ENCODE measurements at places on chromosomes 11 and 22.

- DNase-seq = no peak
These were observed 127.9 kb downstream of the WT1 start for GRCh38 chr11:32307471-32307870.

DNA sequence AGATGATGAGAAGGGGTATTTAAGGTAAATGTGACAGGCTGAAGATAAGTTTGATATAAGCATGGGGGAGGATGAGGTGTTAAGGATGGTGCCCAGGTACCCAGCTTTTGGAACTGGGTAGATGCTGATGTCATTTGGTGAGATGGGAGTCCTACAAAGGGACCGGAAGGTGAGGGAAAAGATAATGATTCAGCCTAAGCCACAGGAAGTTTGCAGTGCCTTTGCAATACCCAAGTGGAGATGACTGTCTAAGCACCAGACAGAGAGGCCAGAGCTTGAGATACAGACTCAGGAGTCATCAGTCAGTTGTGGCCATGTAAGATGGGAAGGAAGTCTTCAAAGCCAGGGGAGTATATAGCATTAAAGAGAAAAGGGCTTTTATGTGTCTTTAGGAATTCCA lies 30.0 kb upstream of the SMCO4 start:
- no peak for DNase-seq

DNA sequence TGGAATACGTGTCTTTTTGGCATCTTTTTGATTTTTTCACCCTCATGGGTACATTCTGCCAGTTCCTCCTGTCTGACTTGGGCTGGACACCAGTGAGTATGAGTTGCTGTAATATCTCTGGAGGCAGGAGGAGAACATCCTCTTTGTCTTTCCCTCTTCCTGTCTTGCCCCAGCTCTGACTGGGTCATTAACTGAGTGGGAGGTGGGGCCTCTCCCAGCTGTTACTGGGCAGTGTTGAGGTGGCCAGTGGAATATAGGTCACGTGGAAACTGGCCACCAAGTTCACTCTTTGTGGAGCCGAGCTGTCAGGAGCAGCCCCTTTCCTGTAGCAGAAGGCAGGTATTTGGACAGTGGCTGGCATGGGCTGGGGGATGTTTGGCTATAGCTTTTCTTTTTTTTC lies 2.2 kb downstream of the GLB1L2 start:
- DNase-seq = no peak

DNA sequence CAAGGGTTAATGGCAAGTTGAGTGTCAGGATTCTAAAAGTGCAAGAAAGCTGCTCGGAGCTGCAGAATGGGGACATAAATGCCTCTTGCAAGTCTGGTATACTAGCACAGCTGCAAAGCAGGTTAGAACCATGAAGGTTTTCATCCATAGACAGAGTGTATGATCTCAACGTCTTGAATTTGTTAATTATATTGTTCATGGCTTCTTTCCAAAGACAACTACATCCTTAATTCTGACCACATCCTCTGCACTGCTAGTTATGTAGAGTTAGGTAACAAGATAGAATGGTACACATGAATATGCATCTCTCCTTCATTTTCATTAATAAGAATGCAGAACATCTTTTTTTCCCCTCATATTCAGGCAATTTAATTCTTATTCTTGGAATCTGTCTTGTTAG lies 34.2 kb downstream of the EXPH5 start:
- DNase-seq = no peak

GRCh38 chr22:41656556-41656955 lies 32.1 kb downstream of the SNU13 start:
- no peak for DNase-seq

DNA sequence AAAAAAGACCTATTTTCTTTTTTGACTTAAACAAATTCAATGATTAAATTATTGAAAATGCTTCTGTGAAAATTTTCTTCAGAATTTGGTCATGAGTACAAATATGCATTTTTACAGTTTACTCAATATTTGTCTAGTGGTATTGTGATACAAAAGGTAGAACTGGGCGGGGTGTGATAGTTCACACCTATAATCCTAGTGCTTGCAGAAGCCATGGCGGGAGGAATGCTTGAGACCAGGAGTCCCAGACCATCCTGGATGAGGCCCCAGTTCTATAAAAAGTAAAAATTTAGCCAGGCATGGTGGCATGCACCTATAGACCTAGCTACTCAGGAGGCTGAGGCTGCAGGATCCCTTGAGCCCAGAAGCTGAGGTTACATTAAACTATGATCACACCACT lies 90.6 kb downstream of the ARHGAP42 start:
- peak; percentile 67 for DNase-seq

DNA sequence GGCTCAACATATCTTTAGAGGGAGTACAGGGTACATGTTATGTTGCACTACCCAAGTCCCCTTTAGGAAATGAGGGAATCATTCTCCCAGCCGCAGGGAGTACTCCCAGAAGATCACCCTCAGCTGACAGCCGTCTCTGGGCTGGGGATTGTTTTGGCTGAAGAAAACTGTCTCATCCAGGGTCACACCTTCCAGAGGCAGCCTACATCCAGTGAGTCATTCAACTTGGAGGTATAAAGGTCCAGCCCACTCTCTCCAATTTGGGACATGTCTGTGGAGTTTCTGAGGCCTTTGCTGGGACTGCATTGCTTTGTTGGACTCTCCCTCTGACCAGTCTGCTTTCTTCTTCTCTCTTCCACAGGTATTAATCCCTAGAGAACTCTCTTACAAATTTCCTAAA lies 42.1 kb downstream of the RASSF10 start:
- no peak for DNase-seq

GRCh38 chr11:68053117-68053516 lies 14.3 kb downstream of the TCIRG1 start:
- no peak for DNase-seq
